Fibroblast of lung (primary cell): ENCODE measurements at places on chromosomes 13 and 19. TPM values are rescaled to one million over a fixed set of nuclear protein-coding genes. Genes with fewer than 3 reads are reported as not detected.

DNA sequence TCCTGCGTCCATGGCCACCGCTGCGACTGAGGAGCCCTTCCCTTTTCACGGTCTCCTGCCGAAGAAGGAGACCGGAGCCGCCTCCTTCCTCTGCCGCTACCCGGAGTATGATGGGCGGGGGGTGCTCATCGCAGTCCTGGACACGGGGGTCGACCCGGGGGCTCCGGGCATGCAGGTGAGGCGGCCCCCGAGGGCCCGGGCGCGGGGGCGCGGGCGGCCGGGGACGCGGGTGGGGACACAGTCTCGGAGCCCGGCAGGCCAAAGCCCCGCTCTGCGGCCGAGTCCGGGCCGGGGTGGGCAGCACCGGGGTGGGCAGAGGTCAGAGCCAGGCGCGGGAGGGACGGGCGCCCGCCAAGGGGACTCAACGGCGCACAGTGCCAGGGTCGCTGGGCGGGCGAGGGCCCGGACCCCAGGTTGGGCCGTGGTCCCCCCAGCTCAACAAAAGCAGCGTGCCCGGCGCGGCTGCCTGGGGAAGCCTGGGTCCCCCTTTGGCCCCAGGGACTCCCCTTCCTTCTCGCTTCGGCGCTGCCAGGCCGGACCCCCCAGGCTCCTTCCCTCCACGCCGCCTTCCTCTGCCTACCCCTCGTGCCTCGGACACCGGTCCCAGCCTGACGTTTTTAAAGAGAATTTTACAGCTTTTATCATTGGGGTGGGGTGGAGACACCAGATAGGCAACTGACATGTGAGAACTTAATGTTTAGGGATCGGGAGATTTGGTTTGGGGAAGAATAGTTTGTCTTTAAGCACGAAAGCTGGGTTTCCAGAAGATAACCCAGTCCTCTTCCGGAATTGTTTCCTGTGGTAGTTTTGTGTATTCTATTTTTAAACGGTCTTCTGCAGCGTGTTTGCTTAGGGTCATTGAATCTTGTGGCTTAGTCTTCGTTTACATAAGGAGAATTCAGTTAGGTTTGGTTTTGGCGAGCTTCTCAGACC is 509 bp downstream of the TPP2 start:
- peak; percentile 60 for DNase-seq
- H3K27ac ChIP-seq: peak overlapping the region; percentile 99
- H3K4me1 ChIP-seq: no peaks in the 10 kb centered on the region
- H3K27me3 ChIP-seq: no peaks in the 10 kb centered on the region
- no peaks in the 10 kb centered on the region for H3K36me3 ChIP-seq
- H3K4me3 ChIP-seq: peak overlapping the region; percentile 90

GRCh38 chr19:11481534-11482383 is 913 bp upstream of the ELAVL3 start:
- peak overlapping the region; percentile 47 for H3K4me3 ChIP-seq
- H3K4me1 ChIP-seq: no peaks in the 10 kb centered on the region
- peaks cover 29% of the 10 kb centered on the region for H3K27me3 ChIP-seq
- H3K27ac ChIP-seq: no peak overlapping the region

DNA sequence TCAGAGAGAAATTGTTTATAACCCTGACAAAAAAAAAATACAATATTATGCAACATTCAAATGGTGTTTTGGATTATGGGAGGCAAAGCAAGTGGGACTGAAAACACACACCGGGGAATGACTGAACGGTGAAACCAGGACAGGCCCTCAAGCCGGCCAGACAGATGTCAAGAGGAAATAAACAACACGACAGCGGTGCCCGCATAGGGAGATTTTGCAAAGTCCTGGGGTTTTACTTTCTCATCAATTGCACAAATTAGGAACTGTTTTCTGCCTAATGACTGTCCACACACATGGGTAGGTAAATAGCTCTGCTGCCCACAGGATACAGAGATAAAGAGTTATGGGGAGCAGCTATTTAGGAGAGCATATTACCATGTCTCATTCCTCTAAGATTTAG is 134.5 kb downstream of the IRS2 start:
- H3K27ac ChIP-seq: no peak overlapping the region
- no peaks in the 10 kb centered on the region for H3K4me1 ChIP-seq
- H3K27me3 ChIP-seq: no peaks in the 10 kb centered on the region
- no peak for DNase-seq
- no peak overlapping the region for H3K4me3 ChIP-seq

- H3K27me3 ChIP-seq: no peaks in the 10 kb centered on the region
- H3K4me3 ChIP-seq: no peak overlapping the region
- no peaks in the 10 kb centered on the region for H3K36me3 ChIP-seq
- no peak overlapping the region for H3K27ac ChIP-seq
Observed at GRCh38 chr13:59086147-59086546, 1077.6 kb downstream of the DIAPH3 start.

GRCh38 chr13:54614726-54615125 is 1586.1 kb downstream of the OLFM4 start:
- no peak overlapping the region for H3K27ac ChIP-seq
- H3K4me1 ChIP-seq: no peaks in the 10 kb centered on the region

DNA sequence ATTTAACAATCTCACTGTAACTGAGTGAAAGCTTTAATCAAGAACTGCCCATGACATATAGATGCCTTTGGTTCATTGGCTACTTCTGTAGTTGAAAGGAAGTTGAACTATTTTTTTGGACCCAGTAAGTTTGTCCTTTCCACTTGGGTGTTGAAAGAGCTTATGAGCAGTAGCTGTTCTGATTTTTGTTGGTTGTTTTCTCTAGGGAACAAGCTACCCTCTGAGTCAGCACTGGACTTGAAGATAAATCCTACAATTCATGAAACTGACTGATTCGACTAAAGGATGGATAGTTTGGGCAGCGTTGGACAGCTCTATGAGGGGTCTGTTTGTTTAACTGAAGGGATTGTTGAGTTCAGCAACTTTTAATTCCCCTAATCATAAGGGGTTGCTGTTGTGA is 101.0 kb downstream of the PAN3 start:
- H3K27ac ChIP-seq: no peak overlapping the region
- no peaks in the 10 kb centered on the region for H3K36me3 ChIP-seq
- no peaks in the 10 kb centered on the region for H3K4me1 ChIP-seq
- no peak overlapping the region for H3K4me3 ChIP-seq
- H3K27me3 ChIP-seq: no peaks in the 10 kb centered on the region

GRCh38 chr13:75357576-75358289 is 124.2 kb downstream of the TBC1D4 start:
- no peak overlapping the region for H3K4me3 ChIP-seq
- no peaks in the 10 kb centered on the region for H3K27me3 ChIP-seq
- peak; percentile 68 for DNase-seq

DNA sequence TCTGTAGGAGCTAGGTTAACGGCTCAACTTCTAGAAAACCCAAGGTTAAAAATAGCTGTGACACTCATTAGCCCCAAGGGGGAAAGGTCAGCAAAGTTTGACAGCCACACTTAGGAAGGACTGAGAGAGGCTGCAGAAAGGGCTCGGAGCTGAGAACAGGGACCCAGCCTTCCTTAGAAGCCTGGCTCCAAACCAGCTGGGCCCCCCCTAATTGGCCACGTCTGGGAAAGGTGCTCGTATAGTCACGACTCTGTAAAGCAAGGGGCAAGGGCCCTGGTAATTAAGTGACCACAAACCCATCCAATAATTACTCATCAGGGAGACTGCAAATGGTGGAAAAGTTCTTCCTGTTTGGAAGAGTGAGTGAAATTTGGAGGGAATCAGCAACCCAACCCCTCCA is 90.5 kb downstream of the RNASEH2B start:
- peak; percentile 21 for DNase-seq
- H3K36me3 ChIP-seq: no peaks in the 10 kb centered on the region

DNA sequence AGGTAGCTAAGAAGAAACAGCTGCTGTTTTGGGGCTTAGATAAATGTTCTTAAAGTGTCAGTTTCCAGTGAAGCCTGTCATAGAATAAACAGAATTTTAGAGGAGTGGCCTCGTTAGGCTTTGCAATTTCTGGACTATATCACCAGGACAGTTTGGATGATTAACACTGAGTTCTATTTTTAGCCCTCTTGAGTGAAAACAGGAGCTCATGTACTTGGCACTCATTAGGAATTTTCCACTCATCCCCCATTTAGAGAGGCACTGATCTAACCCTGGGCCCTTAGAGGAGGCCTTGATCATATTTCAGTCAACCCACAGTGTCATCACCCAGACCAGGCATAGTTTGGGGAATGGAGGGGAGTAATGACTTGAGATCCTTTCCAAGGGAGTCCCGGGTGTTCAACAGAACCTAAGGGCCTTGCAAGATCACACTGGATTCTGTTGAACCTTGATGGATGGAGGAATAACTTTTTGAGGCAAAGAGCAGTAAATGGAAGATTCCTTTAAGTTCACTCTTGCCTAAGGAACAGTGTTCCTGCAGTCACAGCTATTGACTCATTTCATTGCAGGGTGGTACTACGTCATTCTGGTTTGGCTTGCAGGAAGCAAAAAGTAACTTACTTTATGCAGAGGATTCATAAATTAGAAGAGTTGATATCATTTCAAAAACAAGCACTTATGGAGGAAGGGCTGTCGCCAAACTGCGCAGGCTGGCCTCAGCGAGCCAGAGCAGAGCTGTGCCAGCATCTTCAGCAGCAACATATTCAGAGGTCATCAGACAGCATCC is 160.2 kb downstream of the SLC7A1 start:
- no peaks in the 10 kb centered on the region for H3K27me3 ChIP-seq
- H3K27ac ChIP-seq: peak overlapping the region; percentile 69
- DNase-seq: peak; percentile 96
- no peak overlapping the region for H3K4me3 ChIP-seq

DNA sequence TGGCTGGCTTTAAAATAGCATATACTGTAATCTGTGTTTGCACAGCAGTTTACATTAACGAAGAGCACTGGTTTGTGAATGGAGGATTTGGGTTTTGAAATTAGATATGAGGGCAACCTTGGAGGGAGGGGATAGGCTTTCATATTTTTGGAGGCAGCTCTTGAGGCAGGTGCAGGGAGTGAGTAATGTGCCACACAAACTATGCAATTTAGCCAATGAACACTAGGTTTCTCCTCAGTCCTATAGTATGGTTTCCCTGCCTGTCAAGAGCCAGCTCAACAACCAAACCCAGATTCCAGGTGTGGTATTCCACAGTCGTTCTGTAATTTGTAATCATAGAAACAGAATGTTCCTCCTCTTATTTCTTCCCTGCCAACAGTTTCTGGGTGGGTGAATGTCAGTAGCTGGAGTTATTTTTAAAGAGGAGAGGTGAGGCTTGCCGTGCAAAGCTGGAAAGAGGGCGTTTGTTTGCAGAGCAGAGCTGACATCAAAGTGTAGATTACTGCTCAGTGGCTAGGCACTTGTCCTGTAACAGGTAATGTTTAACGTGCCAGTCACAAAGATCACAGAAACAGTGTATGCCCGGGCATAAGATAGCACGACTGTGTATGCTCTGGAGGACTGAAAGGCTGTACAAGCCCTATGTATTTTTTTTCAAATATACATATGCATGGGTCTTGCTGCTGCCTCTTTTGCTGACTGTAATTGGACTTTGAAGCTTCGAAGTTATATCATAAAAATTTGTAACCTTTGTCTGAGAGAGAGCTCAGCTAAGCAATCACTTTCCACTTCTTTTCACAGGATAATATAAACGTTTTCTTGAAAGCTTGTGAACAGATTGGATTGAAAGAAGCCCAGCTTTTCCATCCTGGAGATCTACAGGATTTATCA is 124.2 kb downstream of the LMO7 start:
- no peaks in the 10 kb centered on the region for H3K27me3 ChIP-seq
- peak; percentile 35 for DNase-seq
- H3K27ac ChIP-seq: peak overlapping the region; percentile 6
- H3K4me1 ChIP-seq: peaks cover 8% of the 10 kb centered on the region
- no peaks in the 10 kb centered on the region for H3K36me3 ChIP-seq
- peak overlapping the region; percentile 33 for H3K4me3 ChIP-seq

DNA sequence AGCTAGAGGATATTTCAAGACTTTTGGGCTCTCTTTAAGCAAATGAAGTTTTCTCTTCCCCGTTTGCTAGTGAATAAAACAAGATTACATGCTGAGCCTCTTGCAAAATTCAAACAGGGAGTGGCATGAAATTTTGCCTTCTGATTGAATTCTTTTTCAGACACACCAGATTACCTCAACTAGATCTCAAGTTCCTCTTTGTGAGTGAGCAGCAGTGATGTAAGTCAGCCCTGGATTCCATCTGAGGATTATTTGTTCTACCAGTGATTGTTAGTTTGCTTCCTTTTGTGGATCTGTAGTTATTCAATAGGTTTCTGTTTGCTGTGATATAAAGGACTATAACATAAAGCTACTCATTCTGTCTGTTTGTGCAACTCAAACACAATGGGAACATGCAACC is 407.7 kb downstream of the LMO7 start:
- H3K4me1 ChIP-seq: no peaks in the 10 kb centered on the region
- H3K27ac ChIP-seq: no peak overlapping the region
- no peak for DNase-seq
- no peaks in the 10 kb centered on the region for H3K27me3 ChIP-seq
- H3K4me3 ChIP-seq: no peak overlapping the region

GRCh38 chr13:30710442-30710841 is 24.9 kb upstream of the ALOX5AP start:
- H3K4me1 ChIP-seq: no peaks in the 10 kb centered on the region
- no peak overlapping the region for H3K27ac ChIP-seq
- no peaks in the 10 kb centered on the region for H3K36me3 ChIP-seq
- no peak for DNase-seq
- no peak overlapping the region for H3K4me3 ChIP-seq
- no peaks in the 10 kb centered on the region for H3K27me3 ChIP-seq

GRCh38 chr19:30070968-30071632 is 129.1 kb downstream of the URI1 start:
- no peak overlapping the region for H3K4me3 ChIP-seq
- DNase-seq: no peak
- H3K36me3 ChIP-seq: no peaks in the 10 kb centered on the region
- no peaks in the 10 kb centered on the region for H3K27me3 ChIP-seq
- H3K4me1 ChIP-seq: no peaks in the 10 kb centered on the region

DNA sequence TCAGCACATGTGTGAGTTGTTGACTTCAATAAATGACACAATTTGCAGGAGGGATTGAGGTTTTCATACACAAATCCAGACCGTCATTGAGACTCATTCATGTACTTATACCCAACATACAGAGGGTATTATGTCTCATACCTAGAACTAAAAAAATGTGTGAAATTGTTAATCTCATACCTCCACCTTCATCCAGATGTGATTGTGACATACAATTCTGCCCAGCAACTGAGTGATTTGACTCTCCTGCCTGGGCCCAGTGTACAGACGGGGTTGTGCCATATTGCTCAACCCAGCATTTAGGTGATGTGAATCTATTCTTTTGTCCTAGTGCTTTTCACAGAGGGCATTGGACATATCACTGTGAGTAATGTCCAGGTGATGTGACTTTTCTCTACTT is 12.6 kb upstream of the ZNF681 start:
- no peaks in the 10 kb centered on the region for H3K36me3 ChIP-seq
- DNase-seq: no peak
- H3K27me3 ChIP-seq: no peaks in the 10 kb centered on the region
- H3K27ac ChIP-seq: no peak overlapping the region
- no peak overlapping the region for H3K4me3 ChIP-seq

TBXA2R gene
- total RNA-seq: 0.77 and 1.8 TPM in 2 replicates

CYP4F22 gene
- total RNA-seq: not detected in 2 replicates

REEP6 gene
- total RNA-seq: 0.99 and 1.3 TPM in 2 replicates

CGB2 gene
- total RNA-seq: not detected in 2 replicates

SIGLEC12 gene
- not detected in 2 replicates for total RNA-seq

IGSF23 gene
- total RNA-seq: 0.26 and 0.33 TPM in 2 replicates

TMEM238 gene
- 0.26 and 0.33 TPM in 2 replicates for total RNA-seq

CEACAM16 gene
- under 0.01 TPM in 1 of 2 replicates, not detected in the other for total RNA-seq
